ENCODE measurements at places on chromosomes 1 and 21. TPM values are rescaled to one million over a fixed set of nuclear protein-coding genes. Genes with fewer than 3 reads are reported as not detected.

DNA sequence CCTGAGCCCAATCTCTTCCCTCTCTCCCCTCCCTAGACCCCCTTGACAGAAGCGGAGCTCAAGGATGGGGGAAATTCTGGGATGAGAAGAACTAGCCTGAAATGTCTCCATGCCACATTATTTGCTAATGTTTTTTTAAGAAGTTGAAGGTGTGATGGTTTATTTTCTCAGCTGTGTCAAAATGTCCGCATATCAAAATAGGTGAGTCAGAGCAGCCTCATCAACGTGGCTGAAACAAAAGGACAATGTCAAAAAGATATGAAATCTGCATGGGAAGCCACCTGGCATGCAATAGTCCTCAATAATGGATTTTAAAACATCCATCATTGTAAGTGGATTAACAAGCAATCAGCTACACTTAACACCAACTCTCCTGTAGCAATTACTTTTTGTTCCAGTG, 101.4 kb downstream of the BEND5 start:
- DNase-seq = no peak

DNA sequence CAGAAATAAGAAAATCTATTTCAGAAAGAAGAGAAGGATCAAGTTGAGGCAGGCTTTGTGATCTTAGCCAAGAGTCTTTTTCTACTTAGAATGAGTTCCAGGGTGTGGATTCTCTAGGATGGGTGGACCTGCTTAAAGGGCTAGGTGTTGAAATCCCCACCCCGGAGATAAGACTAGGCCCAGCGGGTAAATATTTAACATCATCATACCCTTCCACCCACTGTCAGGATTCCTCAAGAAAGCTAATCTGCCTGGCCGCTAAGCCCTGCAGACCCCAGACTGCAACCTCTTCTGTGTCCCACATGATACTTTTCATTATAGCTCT, 5.8 kb downstream of the IGSF9 start:
- DNase-seq = no peak

GRCh38 chr1:92244376-92244775, 26.7 kb downstream of the C1orf146 start:
- DNase-seq = no peak

- no peak for DNase-seq
Measured at GRCh38 chr1:154837672-154838171, 32.4 kb downstream of the KCNN3 start.

DNA sequence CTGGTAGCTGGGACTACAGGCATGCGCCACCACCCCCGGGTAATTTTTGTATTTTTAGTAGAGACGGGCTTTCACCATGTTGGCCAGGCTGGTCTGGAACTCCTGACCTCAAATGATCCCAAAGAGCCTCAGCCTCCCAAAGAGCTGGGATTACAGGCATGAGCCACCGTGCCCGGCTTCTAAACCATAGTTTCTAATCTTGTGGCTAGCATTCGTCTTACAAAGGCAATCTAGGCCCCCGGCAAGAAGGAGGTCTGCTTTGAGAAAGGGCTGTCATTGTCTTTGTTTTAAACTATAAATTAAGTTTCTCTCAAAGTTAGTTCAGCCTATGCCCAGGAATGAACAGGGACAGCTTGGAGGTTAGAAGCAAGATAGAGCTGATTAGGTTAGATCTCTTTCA, 10.3 kb upstream of the L1TD1 start:
- no peak for DNase-seq

- DNase-seq = no peak
Measured at GRCh38 chr1:181208083-181208482, 119.6 kb downstream of the IER5 start.

Gene HSD3B2
- 0.96 TPM for total RNA-seq

Gene APCS
- total RNA-seq = 0.29 TPM

GRCh38 chr1:29310616-29311180, 74.4 kb downstream of the PTPRU start:
- DNase-seq = no peak

DNA sequence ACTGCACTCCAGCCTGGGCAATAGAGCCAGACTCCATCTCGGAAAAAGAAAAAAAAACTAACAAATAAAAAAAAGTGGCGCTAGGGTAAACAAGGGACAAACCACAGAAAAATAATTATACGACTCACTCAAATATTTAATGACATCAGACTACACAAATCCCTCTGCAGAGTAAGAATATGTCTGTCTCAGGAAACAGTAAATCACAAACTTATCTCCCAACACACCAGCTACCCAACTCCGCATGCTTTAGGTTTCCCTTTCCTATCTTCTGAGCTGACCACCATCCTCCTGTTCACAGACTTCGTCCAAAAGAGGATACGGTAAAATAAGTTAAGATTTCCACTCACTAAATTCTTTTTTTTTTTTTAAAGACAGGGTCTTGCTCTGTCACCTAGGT, 16.2 kb downstream of the WDR47 start:
- DNase-seq = peak; percentile 9

GRCh38 chr1:163664671-163665335, 343.0 kb downstream of the NUF2 start:
- DNase-seq = no peak

Gene CAPN8
- not detected for total RNA-seq

GRCh38 chr1:98130408-98130807, 209.6 kb upstream of the DPYD start:
- no peak for DNase-seq

Gene ABCD3
- 23.7 TPM for total RNA-seq

- no peak for DNase-seq
Measured at GRCh38 chr1:56496821-56497772, 82.3 kb downstream of the PLPP3 start.

GRCh38 chr1:234212764-234213657, 160.2 kb upstream of the COA6 start:
- DNase-seq = peak; percentile 45
